ENCODE measurements at places on chromosomes 2 and 18.

DNA sequence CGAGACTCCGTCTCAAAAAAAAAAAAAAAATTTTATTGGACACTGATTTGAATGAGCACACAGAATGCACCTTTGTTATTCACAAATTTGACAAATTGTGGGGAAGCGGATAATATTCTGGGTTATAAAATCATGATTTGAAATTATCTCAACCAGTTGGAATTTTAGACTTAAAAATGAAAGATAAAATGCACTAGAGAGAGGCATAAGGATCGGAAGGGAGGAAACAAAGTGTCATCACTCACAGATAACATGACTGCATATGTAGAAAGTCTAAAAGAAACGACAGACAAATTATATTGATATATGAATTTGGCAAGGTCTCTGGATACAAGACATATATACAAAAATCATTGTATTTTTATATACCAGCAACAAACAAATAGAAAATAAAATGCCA lies 70.6 kb downstream of the CD28 start:
- DNase-seq = no peak

DNA sequence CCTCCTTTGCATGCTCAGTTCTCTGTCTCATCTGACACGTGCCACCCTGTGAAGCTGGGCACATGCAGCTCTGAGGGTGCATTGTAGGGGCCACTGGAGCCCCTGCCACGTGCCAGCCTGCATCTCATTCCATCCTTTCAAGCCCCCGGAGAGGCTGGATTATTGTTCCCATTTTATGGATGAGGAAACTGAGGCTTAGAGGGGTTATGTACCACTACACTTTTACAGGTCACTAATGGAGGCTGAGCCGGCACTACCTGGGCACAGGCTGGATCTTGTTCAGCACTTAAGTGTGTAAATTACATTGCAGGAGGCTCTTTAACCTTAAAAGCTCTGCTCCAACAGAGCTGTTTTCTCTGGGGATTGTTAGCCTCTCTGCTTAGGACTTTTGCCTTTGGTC lies 47.5 kb downstream of the KCNIP3 start:
- DNase-seq = no peak

DNA sequence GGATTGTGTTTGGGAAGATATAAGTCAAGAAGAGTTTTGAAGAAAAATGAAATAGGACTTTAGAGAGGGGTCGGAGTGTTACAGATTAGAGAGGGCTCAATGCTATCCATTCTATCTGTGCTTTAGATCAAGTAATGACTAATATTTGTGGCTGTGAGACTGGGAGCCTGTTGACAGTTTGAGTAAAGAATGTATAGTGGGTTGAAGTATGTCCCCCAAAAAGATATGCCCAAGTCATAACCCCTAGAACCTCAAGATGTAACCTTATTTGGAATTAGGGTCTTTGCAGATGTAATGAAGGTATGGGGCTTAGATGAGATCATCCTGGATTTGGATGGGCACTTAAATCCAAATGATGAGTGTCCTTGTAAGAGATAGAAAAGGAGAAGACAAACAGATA lies 55.3 kb upstream of the SERPINE2 start:
- no peak for DNase-seq

GRCh38 chr18:34494359-34494696 lies 215.8 kb upstream of the DTNA start:
- no peak for DNase-seq

DNA sequence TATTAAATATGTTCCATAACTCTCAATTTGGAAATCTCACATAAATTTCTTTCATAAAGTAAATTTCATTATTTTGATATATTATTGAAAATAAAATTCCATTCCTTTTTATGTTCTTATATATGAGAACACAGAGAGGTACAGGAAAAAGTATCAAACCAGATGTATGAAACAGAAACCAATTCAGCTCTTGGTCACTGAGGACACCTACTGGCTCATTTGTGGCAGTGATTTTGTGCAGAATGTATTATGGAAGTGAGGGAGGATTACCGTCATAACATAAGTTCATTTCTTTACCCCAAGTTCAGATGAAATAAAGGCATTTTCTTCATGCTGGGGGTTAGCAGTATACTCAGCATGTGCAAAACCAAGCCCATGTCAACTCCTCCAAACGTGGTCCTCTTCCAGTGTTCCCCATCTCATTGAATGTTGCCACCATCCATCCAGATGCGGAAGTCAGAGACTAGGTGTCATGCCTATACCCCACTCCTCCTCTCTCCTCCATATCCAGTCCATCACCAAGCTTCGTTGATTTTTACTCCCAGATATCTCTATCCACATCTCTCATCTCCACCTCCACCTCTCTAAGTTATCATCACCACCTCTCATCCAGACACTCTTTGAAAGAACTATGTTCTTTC lies 41.7 kb upstream of the MALL start:
- no peak for DNase-seq

DNA sequence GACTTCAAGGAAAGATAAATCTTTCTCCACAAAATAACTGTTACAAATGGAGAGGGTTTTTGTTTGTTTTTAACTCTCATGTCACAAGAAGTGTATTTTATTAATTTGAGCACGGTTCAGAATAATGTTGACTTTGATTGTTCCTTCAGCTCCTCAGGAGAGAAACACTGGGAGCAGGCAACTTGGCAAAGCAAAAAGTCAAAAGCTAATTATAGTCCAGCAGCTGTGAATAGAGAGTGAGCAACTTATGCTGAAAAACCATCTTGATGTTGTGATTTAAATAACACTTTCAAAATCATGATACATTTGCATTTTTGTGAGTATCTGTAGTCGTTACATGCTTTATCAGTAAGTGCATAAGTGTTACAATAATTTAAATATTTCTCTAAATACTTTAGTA lies 37.5 kb upstream of the TTN start:
- no peak for DNase-seq

- DNase-seq = no peak
Observed at GRCh38 chr2:157032017-157032416, 225.5 kb upstream of the GALNT5 start.

- DNase-seq = no peak
Observed at GRCh38 chr18:10269261-10269660, 185.2 kb upstream of the APCDD1 start.

GRCh38 chr18:63346031-63346430 lies 21.0 kb downstream of the KDSR start:
- DNase-seq = no peak

GRCh38 chr2:65120990-65121693 lies 8.8 kb downstream of the RAB1A start:
- no peak for DNase-seq

GRCh38 chr2:218744615-218745014 lies 34.0 kb downstream of the TTLL4 start:
- DNase-seq = no peak

DNA sequence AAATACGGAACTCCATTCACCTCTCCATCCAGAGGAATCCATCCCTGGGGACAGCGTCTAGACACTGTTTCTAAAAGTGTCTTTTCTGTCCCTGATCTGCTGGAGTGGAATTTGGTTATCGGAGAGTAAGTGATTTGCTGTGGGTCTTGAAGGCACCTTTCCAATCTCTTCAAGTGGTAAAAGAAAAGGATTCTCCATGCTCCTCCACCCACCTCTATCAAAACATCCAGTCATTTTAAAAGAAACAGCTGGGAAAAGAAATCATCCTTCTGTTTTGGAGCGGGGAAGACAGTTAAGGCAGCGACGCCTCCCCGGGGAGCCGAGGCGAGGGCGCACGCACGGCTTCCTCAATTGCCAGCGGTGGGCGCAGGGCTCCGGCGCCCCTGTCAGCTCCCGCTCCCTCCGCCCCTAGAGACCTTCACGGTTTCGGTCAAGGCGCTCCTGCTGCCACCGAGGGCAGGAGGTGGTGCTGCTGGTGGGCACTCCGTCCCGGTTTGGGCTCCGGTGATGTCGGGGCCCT lies 547 bp downstream of the SLC35F5 start:
- DNase-seq = no peak

GRCh38 chr2:85234868-85235267 lies 92.9 kb downstream of the TGOLN2 start:
- DNase-seq = no peak

- DNase-seq = no peak
Observed at GRCh38 chr2:165847001-165847400, 53.0 kb upstream of the GALNT3 start.

GRCh38 chr2:182642328-182642727 lies 73.7 kb upstream of the DNAJC10 start:
- no peak for DNase-seq

DNA sequence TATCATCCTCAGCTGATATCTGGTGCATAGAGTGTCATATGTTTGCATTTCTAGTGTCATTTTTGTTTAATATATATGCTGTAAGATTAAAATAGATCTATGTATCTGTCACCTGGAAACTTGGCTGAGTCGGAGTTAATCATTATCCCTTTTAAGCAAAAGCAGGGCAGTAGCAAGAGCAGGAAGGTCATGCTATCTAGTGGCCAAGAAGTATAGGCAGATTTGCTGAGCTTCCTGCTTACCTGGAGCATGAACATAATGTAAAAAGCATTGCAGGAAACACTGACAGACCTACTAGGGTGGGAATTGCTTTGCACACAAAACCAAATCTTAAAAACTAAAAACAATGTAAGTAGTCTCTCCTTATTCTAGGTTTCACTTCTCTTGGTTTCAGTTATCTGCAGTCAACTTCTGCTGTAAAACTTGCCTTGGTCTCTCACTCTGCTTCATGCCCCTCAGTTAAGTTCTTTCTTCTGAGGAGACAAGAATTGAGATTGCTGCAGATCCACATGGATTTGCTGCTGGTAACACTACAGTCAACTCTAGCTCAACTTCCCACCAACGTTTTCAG lies 295.3 kb downstream of the CDH7 start:
- DNase-seq = no peak

- DNase-seq = no peak
Observed at GRCh38 chr18:3093624-3094337, 80.8 kb upstream of the LPIN2 start.

DNA sequence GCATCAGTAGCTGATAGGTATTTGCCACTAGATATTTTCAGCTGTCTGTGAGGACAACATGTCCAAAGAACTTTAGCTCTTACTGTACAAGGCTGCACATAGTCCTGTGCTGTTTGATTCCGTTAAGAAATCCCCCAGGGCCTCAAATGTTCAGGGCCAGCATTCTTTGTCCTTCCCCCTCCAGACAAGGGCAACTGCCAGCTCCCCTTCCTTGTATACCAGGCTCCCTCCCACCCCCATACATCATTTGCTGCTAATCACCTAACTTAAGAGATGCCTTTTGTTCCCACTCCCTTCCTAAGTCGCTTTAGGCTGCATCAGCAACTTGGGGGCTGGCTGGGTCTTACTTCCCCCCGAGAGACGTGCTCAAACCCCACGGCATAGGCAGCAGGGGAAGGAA lies 138.7 kb downstream of the CDH20 start:
- no peak for DNase-seq

- no peak for DNase-seq
Observed at GRCh38 chr18:48868468-48869466, 82.0 kb downstream of the SMAD7 start.

DNA sequence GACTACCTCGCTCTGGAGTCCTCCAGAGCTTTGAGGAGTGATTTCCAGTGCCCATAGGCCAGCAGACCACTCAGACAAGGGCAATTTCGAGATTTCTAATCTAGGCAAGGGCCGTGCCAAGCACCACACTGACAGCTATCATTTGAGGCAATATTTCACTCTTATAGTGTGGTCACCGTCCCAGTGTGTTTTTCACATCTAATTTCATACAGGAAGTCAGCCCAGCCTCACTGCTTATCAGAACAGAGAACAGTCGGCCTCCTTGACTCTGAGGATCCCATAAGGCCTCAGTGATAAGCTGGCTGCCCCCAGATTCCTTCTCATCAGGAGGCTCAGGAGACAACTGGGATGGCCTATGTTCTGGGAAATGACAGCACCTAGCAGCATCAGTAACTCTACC lies 581 bp downstream of the CAPN14 start:
- DNase-seq = no peak

DNA sequence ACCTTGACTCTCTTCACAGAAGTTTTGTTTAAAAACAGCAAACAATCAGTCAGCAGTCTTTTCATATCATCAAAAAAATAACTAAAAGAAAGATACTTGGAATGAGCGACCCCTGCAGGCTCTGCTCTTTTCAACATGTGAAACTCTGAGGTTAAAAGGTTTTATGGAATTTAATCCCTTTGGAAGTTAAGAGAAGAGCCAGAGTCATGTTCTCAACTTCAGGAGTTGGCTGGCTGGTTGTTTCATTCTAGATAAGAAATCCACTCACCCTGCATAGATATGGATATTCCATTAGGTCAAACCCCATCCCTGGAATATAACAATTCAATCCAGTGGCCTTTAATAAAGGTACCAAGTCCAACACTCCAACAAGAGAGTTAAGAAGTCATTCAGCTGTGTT lies 115.6 kb upstream of the RMDN2 start:
- DNase-seq = no peak

GRCh38 chr2:74685408-74685807 lies 31.4 kb downstream of the SEMA4F start:
- DNase-seq = no peak

DNA sequence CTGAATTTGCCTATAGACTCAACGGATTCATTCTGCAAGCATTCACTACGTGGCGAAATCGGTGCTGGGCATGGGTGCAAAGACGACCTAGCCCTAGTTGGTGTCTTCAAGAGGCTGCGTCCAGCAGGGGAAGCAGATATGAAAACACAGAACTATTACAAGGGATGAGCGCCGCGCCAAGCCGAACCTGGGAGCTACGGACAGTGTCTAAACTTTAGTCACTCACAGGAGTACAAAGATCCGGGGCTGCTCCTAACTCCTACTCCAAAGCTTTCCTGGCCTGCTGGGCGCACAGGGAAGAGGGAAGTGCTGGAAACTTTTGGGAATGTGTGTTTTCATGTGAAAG lies 732 bp upstream of the ANXA4 start:
- DNase-seq = no peak

DNA sequence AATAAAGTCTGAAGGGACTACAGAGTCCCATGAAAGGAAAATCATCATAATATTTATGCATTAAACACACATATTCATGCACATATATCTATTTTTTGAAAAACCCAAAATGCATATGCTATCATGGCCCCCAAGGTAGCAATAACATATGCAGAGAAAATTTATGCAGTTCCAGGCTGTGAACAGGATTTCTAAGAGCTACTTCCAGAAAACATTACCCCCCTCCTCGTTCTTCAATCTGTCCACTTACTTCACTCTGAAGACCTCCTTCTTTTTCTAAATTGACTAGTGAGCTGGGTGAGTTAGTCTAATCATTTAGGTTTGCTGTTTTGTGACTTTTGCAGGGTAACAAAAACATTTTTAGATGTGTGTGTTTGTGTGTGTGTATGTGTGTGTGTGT lies 376.4 kb upstream of the ZEB2 start:
- DNase-seq = no peak

- no peak for DNase-seq
Observed at GRCh38 chr2:111049792-111050640, 70.7 kb upstream of the BCL2L11 start.

- no peak for DNase-seq
Observed at GRCh38 chr2:23620841-23621341, 235.9 kb downstream of the KLHL29 start.

DNA sequence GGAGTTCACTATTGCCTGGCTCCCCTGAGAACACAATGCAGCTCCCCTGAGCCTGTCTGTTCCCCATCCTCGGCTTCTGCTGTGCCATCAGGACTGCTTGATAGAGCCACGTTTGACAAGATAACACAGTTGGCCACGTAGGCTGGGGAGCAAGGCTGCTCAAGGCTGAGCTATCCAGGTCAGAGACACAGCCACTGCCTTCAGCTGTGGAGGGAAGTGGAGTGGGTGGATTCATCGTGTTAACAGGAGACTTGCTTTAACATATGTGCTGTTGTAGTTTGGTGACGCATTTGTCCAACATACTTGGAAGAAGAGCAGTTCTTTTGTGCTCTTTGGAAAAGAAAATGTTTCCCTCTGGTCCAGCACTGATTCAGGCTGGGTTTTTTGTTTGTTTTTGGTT lies 68.8 kb downstream of the WDSUB1 start:
- DNase-seq = no peak

GRCh38 chr2:217068677-217069250 lies 208.9 kb upstream of the TNP1 start:
- DNase-seq = no peak
